Stimulated activated CD8-positive, alpha-beta memory T cell treated with anti-CD3 and anti-CD28 coated beads, Interleukin-4, amount 100 ng/mL, for 1 hour (primary cell): ENCODE measurements at places on chromosomes 2 and 18.

GRCh38 chr2:152441961-152442360 is 107.0 kb downstream of the FMNL2 start:
- no peak for DNase-seq

DNA sequence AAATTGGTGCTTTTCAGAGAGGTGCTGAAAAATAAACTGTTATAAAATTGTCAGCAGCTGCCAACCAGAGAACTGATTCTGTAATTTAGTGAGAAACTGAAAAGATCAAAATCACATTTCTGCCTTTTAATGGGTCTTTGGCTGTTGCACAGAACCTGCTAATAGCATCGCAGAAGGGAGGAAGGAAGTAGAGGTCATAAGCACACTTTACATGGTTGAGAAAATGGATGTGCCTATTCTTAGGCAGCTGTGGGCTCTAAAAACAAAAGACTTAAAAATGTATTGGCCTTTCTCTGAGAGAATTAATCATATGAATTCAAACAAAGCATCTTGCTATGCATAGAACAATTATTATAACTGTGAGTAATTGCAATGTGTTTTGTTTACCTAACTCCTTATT is 1186.9 kb downstream of the DSC3 start:
- DNase-seq = no peak

- DNase-seq = no peak
These were observed 1304.4 kb upstream of the ACVR2A start for GRCh38 chr2:146540271-146540932.

GRCh38 chr2:35963824-35964223 is 391.8 kb upstream of the CRIM1 start:
- no peak for DNase-seq

DNA sequence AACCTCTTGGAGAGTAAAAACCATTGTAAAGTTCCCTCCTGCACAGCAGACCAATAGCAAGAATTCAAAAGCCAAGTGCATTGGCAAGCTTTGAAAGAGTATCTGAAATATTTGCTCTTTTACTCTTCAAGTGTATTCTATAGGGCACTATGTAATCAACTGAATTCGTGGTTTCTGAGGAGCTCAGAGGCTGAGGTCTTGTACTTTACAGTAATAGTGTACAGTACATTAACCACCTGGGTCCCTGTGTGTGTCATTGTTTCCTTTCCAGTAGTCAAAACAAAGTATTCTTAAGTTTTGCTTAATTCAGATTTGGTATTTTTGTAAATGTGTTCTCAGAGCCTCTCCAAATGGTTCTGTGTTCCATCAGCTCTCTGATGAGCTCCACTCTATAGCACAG is 769.7 kb downstream of the LRRTM4 start:
- no peak for DNase-seq

GRCh38 chr2:190984595-190984994 is 29.4 kb downstream of the STAT1 start:
- DNase-seq = no peak

DNA sequence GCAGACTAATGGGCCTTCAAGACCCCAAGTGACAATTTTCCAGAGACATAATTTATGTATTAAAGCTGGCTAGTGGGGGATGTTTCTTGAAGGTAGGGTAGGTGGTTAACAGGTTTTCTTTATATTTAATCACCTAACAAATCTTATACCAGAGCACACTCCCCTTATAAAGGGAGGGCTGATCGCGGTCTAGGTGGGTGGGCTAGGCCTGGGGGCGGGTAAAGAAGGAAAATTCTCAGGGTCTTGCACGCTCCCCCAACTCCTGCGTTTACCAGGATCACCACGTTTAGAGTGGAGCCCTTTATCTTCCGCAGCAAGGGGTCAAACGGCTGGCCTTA is 19.9 kb upstream of the CXXC1 start:
- no peak for DNase-seq

DNA sequence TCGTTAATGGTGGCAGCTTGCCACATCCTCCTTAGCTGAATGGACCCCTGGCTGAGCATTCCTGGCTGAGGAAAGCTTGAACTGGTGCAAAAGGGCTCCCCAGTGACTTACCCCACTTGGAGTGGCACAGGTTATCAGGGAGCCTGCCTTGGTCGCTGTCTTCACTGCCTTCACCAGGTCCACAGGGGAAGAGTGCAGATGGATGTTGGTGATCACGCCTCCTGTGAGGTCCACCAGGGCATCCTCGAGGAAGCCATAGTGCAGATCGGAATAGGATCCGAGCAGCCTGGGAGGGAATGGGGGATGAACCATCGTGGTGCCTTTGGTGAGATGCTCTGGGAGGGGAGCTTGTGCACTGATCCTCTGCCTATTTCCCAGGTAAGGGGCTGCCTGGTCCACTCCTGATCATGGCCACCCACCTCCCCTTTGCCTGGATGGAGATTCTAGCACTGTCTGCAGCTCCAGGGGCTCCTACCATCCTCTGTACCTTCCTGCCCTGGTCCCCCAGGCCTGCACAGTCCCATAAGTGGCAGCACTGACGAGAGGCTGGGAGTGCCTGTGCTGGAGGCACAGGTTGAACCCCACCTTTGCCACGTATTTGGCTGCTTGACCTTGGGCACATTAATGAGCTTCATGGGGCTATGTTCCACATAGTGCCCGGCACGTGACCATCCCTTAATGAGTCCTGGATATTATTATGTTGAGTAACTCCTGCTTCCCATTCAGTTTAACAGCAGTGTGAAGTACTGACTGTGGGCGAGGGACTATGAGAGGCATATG is 43.0 kb downstream of the CAPN13 start:
- DNase-seq = no peak

GRCh38 chr18:11500153-11501122 is 109.0 kb upstream of the SLC35G4 start:
- DNase-seq = no peak

GRCh38 chr2:225097035-225097434 is 54.8 kb upstream of the DOCK10 start:
- DNase-seq = no peak

GRCh38 chr2:174778085-174778981 is 14.1 kb upstream of the CHRNA1 start:
- DNase-seq = peak; percentile 58

DNA sequence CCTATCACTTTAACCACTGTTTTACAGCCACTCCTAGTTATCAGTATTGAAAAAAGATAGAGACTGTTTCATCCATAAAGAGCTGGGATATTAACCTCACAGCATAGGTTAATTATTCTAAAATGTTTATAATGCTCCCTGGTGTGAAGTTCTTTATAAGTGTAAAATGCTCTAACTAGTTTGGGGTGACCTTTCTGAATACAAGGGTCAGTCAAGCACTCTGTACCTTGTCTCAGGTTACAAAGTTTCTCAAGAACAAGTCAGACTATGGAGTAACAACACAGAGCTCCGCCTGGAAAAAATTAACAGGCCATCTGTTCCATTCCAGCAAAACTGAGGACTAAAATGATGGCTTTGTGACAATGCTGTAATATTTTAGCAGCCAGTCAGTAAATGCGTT is 107.4 kb downstream of the NOL4 start:
- no peak for DNase-seq

DNA sequence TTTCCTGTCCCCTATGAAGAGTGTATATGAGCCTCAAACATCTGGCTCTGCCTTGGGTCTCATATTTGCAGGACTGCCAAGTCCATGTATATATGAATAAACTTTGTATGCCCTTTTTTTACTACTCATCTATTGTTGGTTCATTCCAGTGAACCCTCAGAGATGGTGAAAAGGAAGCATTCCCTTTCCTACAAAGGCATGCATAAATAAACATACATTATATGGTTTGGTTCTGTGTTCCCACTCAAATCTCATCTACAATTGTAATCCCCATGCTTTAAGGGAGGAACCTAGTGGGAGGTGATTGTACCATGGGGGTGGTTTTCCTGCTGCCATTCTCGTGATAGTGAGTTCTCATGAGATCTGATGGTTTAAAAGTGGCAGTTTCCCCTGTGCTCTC is 534.2 kb downstream of the SPAG16 start:
- DNase-seq = no peak

GRCh38 chr2:29240601-29241000 is 125.4 kb downstream of the CLIP4 start:
- DNase-seq = no peak

DNA sequence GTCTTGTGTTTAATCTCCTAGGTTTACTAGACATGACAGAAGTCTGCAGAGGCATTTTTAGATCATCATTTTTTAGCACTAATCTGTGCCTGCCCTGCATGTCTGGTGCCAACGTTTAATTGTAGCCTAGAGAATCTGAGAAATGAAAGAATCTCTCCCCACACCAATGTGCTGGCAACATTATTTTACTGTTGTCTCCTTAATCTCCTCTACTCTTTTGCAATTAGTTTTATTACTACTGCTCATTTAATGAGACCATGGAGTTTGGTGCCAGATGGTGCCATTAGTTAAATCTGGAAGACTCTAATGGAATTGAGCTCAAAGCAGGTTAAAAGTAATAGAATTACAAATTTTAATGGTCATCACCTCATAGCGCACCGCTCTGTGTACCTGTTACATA is 4.0 kb upstream of the SPP2 start:
- DNase-seq = no peak

- no peak for DNase-seq
These were observed 25.3 kb upstream of the SMAD7 start for GRCh38 chr18:48975817-48976649.

DNA sequence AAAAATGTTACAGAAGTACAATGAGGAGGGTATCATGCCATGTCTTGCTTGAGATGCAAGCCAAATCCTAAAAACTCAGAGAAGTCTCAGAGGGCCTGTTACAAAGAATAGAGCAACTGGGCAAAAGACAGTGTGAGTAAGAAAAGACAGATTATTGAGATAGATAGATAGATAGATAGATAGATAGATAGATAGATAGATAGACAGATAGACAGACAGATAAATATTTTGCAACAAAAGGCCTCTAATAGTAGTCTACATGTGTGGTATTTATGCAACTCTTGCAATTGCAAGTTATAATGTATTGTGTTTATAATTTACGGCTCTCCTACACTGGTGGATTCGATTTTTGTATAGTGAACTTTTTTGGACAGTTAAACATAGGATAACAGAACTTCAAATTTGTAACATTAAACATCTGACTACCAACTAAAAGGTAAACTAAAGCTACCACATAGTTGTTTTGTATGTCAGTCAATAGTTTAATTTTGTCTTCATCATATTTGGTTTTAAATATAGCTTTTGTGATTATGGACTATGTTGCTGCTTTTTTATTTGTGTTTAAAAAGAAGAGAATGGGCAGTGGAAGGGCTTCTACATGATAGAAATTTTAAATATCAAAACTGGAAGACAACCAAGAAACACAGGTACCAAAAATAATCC is 740.7 kb upstream of the LRRTM4 start:
- DNase-seq = no peak

DNA sequence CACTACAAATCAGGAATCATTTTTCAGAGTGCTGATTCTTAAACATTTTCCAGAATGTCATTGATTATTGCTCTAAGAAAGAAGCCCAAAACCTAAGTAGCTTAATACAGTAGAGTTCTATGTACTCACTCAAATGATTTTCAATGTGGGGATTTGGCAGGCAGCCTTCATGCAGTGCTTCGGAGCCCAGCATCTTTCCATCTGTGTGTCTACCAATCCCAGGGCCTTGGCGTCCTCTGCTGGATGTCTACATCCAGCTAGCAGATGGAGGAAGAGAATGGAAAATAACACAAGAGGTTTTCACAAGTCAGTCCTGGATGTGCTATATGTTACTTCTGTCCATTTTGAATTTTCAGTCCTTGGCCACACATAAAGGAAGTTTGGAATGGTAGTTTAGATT is 151.8 kb downstream of the RDH14 start:
- no peak for DNase-seq

- DNase-seq = no peak
These were observed 54.9 kb downstream of the VRK2 start for GRCh38 chr2:58101500-58101899.

GRCh38 chr2:33559328-33559727 is 39.8 kb downstream of the FAM98A start:
- DNase-seq = no peak

DNA sequence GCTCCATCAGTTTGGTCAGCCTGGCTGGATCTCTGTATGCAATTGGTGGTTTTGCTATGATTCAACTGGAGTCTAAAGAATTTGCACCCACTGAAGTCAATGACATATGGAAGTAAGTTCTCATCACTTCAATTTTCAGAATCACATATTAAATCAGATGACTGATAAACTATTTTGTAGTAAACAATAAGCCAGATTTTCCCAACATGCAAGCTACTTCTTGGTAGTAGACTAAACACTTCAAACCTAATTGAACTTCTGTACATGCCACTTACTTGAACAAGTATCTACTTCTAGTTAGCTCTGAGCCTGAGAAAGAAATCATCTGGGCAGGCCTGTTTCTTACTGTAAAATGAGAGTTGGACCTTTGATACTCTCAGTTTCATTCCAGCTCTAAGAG is 11.4 kb downstream of the KLHL41 start:
- DNase-seq = no peak

DNA sequence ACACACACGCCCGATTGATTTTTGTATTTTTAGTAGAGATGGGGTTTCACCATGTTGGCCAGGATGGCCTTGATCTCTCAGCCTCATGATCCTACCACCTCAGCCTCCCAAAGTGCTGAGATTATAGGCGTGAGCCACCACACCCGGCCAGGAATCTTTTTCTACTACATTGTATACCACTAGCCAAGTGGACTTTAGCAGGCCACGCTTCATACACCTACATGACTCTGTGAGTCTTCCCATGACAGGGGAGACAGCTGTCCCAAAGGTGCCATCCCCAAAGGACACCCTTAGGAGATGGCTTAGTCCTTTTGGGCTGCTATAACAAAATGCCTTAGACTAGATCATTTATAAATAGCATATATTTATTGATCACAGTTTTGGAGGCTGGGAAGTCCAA is 32.8 kb downstream of the ERMN start:
- no peak for DNase-seq

DNA sequence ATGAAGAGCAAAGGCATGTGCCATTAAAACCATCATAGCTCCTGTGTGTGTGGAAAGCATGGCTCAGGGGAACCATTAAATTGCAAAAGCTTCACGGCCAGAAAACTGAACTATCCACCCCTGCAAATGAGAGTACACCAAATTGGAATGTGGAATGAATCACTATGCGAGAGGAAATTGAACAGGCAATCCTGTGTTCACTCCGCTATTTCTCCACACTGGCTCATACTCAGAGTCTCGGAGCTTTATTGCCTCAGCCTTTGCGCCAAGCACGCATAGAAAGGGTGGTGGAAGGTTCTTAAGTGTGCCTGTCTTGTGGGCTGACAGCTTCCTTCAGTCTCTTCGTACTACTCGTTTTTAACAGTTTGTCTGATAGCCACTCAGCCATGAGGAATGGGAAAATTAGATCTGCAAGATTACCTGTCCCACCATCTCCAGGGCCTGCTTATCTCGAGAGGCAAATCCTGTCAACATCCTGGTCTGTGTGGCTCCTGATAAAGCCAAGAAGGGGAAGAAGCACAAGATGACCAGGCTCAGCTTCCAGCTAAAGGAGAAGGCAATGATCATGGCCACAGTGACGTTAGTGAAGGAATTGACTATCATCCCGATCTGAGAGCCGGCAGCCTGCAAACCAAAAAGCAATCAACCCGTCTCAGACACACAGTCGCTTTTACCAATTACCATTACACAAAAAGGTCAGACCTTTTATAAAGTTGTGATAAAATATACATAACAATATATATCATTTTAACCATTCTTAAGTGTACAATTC is 34.9 kb downstream of the G6PC2 start:
- DNase-seq = no peak
